ENCODE measurements at places on chromosomes 11 and 22.

DNA sequence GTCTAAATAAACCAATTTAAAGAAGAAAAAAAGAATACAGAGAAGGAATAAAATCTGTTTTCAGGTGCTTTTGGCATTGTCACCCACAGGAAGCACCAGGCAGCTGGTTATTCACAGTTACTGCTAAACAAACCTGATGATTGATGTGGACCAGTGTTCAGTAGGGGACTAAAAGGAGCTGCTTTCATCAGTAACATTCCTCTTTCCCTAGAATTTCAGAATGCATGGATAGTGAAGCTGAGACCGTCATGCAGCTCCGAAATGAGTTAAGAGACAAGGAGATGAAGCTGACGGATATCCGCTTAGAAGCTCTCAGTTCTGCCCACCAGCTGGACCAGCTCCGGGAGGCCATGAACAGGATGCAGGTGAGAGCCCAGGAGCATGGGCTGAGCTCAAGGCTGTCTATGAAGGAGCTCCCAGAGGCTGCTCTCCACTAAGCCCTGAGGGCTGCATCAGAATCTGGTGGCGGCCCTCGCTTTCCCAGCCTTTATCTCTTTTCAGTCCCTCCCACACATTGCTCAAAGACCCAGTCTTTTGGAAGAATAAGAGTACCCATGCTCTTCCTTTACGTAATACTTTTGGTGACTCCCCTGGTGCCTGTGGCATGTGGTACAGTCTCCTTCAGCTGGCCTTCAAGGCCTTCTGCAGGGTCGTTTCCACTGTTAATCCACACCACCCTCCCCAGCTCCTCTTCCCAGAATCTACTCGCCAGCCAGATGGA, 69.5 kb downstream of the DBX1 start:
- no peak for DNase-seq
- H3K4me1 ChIP-seq = no peaks in the 10 kb centered on the region
- no peak overlapping the region for H3K27ac ChIP-seq
- no peaks in the 10 kb centered on the region for H3K27me3 ChIP-seq

- no peak overlapping the region for H3K27ac ChIP-seq
- no peak for DNase-seq
- no peaks in the 10 kb centered on the region for H3K27me3 ChIP-seq
Measured at GRCh38 chr11:7901319-7901854, 29.7 kb downstream of the OR10A6 start.

DNA sequence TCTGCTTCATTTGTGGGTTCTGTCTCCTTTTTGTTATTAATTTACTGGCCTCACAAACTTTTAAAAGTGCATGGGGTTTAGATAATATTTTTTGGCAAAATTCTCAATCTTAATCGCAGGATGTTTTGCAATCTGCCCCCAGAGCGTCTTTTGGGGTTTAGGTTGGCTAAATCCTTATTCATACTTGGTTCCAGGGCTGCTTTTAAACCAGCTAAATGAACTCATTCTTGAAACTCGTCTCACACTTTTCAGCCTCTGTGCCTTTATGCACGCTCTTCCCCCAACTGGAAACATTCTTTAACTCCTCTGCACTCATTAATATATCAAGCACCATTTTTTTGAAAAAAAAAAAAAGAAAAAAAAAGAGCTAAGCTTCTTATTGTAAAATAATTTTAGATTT, 131.7 kb downstream of the KIF18A start:
- H3K36me3 ChIP-seq = no peaks in the 10 kb centered on the region
- H3K27ac ChIP-seq = no peak overlapping the region
- H3K4me1 ChIP-seq = no peaks in the 10 kb centered on the region
- no peak for DNase-seq
- H3K27me3 ChIP-seq = no peaks in the 10 kb centered on the region

DNA sequence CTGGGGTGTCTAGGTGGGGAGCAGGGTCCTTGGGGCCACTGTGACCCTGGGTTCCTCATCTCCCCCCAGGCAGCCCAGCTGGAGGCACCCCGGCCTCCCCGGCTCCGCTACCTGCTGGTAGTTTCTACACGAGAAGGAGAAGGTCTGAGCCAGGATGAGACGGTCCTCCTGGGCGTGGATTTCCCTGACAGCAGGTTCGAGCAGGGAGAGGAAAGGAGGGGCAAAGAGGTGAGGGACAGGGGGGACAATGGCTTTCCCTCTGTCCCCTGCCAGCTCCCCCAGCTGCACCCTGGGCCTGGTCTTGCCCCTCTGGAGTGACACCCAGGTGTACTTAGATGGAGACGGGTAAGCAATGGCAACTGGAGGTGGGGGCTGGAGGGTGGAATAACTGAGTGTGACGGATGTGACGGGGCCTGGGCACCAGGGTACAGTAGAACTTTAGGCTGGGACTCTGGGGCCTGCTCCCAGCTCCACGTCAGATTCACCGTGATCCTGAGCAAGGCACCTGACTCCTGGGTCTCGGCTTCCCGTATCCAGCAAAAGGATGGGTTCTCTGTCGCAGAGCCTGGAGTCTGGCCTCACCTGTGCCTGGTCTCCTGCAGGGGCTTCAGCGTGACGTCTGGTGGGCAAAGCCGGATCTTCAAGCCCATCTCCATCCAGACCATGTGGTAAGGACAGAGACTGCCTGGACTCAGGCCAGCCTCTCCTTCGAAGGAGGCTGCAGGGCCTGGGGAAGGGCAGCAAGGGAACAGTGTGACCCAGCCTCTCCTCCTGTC, 3.6 kb downstream of the SSH3 start:
- peaks cover 68% of the 10 kb centered on the region for H3K36me3 ChIP-seq
- no peak for DNase-seq
- H3K27ac ChIP-seq = no peak overlapping the region
- H3K4me3 ChIP-seq = no peak overlapping the region
- peaks cover 25% of the 10 kb centered on the region for H3K4me1 ChIP-seq
